ENCODE measurements at places on chromosomes 5 and 9.

GRCh38 chr5:28548856-28549255 is 1510.5 kb upstream of the CDH9 start:
- DNase-seq, result no peak

- no peak for DNase-seq
Measured at GRCh38 chr9:137354153-137354844, 52.2 kb upstream of the NRARP start.

DNA sequence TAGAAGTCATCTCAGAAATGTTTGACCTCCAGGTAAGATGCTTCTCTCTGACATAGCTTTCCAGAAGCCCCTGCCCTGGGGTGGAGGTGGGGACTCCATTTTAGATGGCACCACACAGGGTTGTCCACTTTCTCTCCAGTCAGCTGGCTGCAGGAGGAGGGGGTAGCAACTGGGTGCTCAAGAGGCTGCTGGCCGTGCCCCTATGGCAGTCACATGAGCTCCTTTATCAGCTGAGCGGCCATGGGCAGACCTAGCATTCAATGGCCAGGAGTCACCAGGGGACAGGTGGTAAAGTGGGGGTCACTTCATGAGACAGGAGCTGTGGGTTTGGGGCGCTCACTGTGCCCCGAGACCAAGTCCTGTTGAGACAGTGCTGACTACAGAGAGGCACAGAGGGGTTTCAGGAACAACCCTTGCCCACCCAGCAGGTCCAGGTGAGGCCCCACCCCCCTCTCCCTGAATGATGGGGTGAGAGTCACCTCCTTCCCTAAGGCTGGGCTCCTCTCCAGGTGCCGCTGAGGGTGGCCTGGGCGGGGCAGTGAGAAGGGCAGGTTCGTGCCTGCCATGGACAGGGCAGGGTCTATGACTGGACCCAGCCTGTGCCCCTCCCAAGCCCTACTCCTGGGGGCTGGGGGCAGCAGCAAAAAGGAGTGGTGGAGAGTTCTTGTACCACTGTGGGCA is 642 bp downstream of the CSF2 start:
- DNase-seq, result no peak

DNA sequence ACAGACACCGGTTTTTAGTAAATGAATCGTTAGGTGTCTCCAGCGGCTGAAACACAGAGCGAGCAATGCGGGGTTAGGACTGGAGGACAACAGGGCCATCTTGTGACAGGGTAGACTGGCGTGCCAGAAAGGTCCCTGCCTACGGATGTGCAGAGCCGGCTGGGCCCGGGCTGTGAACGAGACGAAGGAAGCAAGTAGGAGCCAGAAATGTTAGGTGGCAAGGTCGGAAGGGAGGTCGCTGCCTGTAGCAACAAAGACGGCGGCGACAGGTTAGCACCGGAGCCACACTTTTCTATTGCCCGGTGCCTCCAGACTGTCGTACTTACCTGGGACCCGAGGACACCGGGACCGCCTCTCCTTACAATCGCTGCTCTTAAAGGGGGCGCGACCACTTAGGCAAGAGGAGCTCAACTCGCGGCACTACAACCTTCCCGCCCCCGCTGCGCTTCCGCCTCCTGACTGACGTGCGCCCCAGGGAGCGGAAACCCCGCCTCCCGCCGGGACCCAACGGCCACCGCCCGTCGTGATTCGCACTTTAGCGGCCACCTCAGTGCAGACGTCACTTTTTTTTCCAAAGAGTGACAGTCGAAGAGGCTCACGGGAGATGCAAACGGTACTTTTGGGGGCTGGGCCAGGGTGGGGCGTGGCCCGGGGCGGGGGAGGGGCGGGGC is at the start of gene INIP:
Gene INIP (minus strand): TSS at position 457 of the 671 bp plus-strand sequence. CDS start 1,632 bp downstream, outside the sequence.
- peak; percentile 95 for DNase-seq

DNA sequence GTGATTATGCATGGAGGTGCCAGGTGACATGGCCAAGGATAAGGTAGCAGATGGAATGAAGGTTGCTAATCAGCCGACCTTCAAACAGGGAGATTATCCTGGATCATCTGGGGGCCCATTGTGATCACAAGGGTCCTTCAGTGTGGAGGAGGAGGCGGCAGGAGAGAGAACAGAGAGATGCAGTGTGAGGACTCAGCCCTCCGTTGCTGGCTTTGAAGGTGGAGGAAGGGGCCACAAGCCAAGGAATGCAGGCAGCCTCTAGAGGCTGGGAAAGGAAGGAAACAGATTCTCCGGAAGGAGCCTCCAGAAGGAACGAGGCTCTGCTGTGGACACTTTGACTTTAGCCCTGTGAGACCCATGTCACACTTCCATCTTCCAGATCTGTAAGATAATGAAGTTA is 27.4 kb upstream of the EEIG1 start:
- DNase-seq, result no peak

GRCh38 chr5:67095346-67096171 is 101.0 kb downstream of the CD180 start:
- no peak for DNase-seq

DNA sequence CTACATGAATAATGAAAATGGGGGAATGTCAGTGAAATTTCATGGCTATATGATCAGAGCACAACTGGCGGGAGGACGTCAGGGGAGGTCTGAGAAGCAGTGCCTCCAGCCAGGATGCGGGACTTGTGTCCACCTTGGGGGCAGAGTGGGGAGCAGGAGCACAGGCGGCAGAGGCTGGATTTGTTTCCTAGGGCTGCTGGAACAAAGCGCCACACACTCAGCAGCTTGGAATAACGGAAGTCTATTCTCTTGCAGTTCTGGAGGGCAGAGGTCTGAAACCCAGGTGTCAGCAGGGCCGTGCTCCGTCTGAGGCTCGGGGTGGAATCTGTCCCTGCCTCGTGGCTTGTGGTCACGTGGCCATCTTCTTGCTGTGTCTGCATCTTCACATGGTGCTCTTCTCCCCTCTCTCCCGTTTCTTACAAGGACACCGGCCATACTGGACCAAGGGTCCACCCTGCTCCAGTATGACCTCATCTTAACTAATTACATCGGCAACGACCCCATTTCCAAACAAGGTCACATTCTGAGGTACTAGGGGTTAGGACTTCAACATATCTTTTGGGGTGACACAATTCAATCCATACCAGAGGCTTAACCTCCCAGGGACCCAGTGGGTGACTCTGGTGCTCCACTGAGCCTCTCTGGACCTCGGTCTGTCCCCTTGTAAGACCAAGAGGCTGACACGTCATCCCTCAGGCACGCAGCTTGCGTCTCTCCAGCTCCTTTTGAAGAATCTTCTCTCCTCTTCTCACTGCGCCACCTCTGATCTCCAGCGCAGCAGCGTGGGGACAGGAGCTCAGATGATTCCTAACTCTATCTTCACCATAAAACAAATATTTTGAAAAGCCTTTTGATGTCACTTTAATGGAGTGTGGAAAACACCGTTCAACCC is 202.5 kb downstream of the CDK5RAP2 start:
- DNase-seq, result no peak

DNA sequence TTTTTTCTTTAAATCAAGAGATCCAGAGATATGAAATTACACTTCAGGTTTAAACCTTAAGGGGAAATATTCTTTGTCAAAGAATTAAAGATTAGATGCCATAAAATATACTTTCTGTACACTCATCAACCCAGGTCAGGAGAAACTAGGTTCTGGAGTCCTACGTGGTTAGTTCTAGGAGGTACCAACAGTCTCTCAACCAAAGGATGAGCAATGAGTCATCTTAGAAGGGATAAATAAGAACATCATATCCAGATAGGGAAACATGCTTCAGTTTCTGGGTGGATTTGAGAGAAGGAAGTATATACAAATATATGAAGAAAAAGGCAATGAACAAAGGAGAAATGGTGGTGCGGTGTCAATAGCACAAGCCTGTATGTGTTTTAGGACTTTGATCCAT is 98.2 kb downstream of the CSNK1G3 start:
- DNase-seq, result no peak

DNA sequence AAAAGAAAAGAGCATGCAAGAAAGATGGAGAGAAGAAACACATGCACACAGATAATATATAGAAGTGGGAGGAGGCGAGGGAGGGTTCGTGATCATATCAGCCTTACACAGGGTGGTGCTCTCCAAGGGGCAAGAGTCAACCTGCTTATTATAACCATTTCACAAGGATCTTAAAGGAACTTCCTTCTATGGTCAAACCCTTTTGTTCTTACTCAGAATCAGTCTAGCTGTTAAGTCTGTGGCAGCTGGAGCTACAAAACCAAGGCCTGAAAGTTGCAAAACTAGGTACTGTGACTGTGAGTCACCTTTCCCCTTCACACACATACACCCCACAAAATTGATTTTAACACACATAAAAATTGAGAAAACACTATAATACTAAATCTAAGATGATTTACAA is 18.5 kb upstream of the ERMP1 start:
- DNase-seq, result no peak

- no peak for DNase-seq
Measured at GRCh38 chr9:87803166-87803565, 77.2 kb downstream of the CTSL start.

GRCh38 chr5:179700401-179700918 is 1.7 kb downstream of the CANX start:
- no peak for DNase-seq

DNA sequence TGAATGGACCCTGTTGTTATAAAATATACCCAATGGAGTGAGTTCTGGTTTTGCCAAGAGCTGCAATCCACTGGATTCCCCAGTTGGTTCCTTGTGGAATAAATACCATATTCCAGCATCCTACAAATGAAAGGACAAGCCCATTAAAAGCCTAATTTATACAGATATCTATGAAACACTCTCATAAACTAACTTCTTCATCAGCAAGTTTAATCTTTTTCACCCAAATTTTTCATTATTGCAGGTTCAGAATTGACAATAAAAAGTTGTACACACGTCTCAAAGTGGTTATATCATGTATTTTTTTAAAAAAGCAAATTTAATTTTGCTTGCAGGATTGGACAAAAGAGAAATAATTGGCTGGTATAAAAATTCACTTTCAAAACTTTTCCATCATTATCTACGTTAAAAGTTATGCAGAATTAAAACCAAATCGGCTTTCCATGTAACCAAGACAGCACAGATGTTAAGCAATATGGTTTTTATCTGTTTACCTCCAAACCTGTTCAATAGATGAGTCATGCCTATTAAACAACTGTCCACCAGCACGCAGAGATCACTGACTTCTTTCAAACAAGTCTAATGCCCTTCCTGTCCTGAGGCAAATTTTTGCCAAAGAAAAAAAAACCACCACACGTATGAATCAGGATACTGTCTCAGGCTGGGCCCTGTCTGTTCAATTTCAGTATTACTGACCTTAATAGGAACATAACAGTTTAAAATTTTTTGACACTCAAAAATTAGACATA is 42.5 kb downstream of the CEMIP2 start:
- DNase-seq, result no peak

- no peak for DNase-seq
Measured at GRCh38 chr5:75009556-75010345, 42.6 kb downstream of the GCNT4 start.

DNA sequence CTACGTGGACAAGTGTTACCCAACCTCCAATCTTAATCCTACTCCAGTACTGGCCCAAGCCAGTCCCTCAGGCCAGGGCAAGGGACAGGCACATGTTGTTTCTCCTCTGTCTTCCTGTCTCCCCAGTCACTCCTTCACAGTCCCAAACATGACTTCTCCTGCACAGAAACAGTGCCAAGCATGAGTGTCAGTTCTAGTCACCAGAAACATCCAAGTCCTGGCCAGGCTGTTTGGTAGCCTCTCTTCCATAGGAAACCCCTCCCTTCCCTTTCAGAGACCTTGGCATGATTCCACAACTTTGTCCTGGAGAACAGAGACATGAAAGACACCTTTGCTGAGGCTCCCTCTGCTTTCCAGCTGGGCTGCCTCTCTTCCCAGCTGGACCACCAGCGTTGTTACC is 56.2 kb upstream of the SLC2A8 start:
- DNase-seq, result no peak

GRCh38 chr9:91978740-91979414 is 28.8 kb upstream of the ROR2 start:
- peak; percentile 29 for DNase-seq

- no peak for DNase-seq
Measured at GRCh38 chr5:67974054-67974453, 241.5 kb upstream of the PIK3R1 start.

DNA sequence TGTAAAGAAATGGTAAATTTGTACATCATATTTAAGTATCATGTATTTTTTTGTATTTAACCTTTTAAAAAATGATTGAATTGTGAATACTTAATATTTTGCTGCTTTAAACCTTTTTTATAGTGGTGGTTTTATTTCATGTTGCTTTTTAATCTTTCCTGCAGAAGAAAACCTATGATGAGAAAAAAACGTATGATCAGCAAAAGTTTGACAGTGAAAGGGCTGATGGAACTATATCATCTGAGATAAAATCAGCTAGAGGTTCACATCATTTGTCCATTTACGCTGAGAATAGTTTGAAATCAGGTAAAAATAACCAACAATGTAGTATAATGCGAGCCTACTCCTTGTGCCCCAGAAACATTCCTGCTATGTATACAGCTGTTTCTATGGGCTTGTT is 7.4 kb downstream of the SECISBP2 start:
- no peak for DNase-seq

DNA sequence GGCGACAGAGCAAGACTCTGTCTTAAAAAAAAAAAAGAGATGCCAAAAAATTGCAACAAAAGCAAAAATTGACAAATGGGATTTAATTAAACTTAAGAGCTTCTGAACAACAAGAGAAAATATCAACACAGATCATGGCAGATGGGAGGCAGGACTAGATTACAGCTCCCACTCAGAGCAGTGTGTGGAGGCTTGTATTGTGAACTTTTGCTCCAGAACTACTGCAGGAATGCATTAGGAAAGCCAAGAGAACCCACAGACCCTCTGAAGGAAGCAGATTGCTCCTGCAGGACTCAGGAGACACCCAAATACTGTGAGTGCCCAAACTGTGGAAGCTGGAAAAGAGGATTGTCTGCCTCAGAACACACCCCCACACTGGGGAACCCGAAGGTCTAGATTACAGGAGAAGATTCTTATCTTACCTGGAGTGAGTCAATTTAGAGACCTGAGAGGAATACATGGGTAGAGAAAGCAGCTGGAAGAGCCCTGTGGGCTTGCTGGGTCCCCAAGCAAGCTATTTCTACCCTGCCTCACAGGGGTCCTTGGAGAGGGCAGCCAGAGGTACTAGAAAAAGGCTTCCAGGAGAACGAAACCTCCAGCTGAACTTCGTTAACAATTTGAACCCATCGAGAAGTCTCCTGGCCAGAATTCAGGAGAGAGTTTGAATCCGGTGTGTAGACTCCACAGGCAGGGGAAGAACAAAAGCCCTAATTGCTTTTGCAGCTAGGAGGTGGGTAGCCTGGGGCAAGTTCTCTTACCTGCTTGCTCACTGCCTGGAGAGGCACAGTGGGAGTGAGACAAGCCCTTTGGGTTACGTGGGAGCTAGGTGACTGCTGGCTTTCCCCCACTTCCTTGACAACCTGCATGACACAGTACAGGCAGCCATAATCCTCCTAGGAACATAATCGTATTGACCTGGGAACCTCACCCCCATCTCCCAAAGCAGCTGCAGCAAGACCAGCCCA is 593.4 kb upstream of the RGMB start:
- no peak for DNase-seq

DNA sequence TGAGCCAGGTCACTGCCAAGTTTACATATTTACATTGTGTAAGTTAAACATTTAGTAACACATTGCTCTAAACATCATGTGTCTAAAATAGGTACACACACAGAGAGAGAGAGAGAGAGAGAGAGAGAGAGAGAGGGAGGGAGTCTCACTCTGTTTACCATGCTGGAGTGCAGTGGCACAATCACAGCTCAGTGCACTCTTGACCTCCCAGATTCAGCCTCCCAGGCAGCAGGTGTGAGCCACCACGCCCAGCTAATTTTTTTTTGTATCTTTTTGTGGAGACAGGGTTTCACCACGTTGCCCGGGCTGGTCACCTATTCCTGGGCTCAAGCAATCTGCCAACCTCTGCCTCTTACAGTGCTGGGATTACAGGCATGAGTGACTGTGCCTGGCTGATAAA is 1045.3 kb downstream of the TLE1 start:
- no peak for DNase-seq

Data from nephron progenitor cell (in vitro differentiated cells).